ENCODE measurements at places on chromosomes 16 and 17.
A peak's percentile ranks its signal among the peaks of the same experiment; 100 is the strongest.

DNA sequence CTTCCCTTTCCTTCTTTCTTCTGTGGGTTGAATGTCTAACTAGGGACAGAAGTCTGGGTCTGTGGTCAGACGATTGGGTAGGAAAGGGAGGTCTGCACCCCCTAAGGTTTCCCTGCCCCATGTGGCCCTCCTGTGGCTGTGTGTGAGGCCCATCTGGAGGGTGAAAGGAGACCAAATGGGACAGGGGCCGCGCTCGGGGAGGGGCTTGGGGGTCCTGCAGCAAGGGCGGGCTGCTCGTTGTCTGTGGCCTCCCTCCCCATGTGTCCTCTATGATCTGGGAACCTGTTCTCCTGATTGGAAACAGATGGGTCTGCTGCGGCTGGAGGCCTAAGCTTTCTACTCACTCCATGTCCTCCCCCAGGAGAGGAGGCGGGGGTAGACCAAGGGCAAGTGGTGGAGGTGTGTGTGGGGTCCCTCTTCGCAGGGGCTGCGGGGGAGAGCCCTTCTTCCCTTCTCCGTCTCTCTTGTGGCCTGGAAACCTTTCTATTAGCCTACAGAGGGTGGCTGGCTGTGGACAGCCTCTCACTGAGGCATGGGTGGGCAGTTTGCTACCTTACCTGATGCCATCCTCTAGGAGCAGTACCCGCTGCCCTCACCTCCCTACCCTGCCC lies 18.6 kb downstream of the IGFBP4 start:
- no peak for DNase-seq

GRCh38 chr17:18093616-18094408 lies 6.1 kb downstream of the DRG2 start:
- no peak for DNase-seq

- no peak for DNase-seq
Measured at GRCh38 chr16:49748322-49748721, 107.6 kb downstream of the ZNF423 start.

- DNase-seq: no peak
Measured at GRCh38 chr17:83183145-83183948, 103.9 kb downstream of the METRNL start.

- peak; percentile 14 for DNase-seq
Measured at GRCh38 chr17:4365628-4366326, 698 bp downstream of the UBE2G1 start.

DNA sequence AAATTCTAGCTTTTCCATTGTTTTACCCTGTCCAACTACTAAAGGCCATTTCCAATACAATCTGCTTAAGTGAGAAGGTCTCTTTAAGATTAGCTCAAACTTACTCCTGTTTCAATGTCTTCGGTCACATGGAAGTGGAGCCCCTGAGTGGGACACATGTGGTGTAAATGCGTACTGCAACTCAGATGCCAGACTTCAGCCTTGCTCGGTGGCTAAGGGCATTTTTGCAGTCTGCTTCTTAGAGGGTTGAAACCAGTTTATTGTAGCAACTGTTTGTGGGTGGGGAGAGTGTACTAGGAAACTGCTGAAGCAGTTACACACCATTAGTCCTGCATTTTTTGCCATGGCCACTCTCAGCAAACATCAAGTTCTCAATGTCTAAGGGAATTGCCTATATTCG lies 140.6 kb downstream of the PARN start:
- no peak for DNase-seq

DNA sequence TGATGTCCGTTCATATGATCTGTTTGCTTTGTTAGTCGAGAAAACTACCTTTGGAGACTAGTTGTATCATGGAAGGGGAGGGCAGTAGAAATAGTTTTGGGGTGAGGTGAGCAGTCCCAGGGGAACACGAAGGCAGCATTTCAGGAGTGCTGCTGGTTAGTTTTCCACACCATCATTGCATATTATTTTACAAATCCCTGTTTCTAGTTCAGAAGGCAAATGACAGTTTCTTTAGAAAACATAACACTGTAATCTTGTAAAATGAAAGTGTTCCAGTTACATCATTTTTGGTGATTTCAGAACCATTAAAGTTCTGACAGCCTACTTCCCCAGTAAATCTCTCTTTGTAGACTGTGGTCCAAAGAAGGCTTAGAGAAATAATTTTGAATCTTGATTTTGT lies 25.4 kb downstream of the BANP start:
- DNase-seq: no peak

- DNase-seq: no peak
Measured at GRCh38 chr17:69144331-69145255, 2.9 kb upstream of the ABCA6 start.

- DNase-seq: no peak
Measured at GRCh38 chr17:34393401-34393800, 30.4 kb upstream of the CCL1 start.

GRCh38 chr17:19867079-19867328 lies 732 bp downstream of the ULK2 start:
- DNase-seq: peak; percentile 29

GRCh38 chr17:74923538-74924249 lies 379 bp upstream of the OTOP2 start:
- peak; percentile 73 for DNase-seq

GRCh38 chr16:23709536-23709935 lies 3.5 kb downstream of the ERN2 start:
- no peak for DNase-seq

- DNase-seq: no peak
Measured at GRCh38 chr17:2990396-2990795, 73.0 kb downstream of the OR1D5 start.

GRCh38 chr17:79093270-79093669 lies 18.6 kb downstream of the ENGASE start:
- no peak for DNase-seq

GRCh38 chr16:69514356-69514755 lies 51.4 kb upstream of the NFAT5 start:
- DNase-seq: no peak

DNA sequence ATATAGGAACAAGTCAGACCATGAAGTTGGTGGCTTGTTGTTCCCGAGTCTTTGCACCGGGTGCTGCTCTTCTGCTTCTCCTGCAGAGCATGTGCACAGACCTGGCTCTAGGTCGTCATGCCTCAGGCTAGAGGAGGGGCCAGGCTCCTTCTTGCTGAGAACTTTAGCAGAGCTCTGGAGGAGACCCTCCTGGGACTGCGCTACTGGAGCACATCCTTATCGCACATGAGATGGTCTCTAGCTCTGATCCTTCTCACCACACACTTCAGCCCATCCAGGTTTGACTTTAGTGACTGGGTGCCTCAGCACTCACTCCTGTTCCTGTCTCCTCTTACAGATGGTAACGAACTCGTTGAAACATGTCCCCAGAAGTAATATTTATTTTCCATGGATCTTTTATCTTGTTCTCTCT lies 14.9 kb downstream of the FOXK2 start:
- DNase-seq: no peak

DNA sequence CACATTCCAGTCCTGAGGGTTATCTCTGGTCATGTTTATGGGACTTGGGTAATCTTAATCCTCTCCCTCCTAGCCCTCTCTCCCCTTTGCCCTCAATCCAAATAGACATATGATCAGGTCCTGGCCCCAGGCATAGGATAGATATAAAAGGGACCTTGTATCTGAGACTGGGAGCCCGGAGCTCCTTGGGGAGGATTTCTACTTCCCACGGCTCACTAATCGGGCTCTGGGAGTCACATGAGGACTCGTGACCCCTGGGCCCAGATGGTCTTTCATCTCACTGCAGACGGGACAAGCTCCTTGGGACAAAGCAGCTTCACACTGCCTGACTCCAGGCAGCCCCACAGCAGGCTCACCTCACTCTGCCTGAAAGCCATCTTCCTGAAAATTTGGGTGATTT lies 57.8 kb upstream of the LYRM9 start:
- DNase-seq: no peak

- DNase-seq: no peak
Measured at GRCh38 chr16:3780570-3780969, 63.2 kb upstream of the TRAP1 start.

DNA sequence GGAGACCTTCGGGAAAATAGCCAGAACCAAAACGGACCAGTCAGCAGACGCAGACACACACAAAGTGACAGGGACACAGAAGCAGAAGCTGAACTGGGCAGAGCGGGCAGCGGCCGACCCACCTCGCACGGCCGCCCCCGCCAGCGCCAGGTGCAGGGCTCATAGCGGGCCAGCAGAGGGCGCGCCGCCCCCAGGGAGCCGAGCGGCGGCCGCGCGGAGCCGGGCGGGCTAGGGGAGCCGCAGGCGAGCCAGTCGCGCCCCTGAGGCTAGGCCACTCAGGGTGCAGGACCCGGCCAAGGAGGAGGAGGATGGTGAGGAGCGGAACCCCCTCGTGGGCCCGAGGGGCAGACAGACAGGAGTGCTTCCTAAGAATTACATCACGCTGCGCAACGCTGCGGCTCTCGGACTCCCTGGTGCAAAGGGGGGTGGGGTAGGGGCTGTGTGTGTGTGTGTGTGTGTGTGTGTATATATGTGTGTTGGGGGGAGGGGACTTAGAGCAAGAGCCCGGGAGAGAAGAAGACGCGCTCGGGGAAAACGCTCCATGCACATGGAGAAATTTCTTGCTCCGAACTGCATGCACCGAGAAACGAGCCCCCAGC lies 913 bp upstream of the NOG start:
- peak; percentile 59 for DNase-seq

DNA sequence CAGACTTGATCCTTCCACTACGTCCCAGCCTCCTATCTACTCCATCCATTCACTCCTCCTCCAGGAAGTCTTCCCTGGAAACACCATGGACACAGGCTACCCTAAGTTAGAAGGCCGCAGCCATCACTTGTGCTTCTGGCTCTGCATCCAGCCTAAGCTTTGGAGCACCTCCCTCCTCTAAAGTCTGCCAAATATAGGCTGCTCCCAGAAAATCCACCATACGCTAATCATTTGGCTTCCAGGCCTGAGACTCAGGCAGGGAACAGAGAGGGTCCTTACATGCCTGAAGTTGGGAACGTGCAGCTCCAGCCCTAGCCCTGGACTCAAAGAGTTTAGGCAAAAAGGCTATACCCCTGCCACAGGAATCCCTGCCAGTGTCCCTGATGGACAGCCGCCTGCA lies 6.7 kb downstream of the PCGF2 start:
- DNase-seq: no peak

GRCh38 chr17:82932518-82933310 lies 92.9 kb upstream of the ZNF750 start:
- no peak for DNase-seq

DNA sequence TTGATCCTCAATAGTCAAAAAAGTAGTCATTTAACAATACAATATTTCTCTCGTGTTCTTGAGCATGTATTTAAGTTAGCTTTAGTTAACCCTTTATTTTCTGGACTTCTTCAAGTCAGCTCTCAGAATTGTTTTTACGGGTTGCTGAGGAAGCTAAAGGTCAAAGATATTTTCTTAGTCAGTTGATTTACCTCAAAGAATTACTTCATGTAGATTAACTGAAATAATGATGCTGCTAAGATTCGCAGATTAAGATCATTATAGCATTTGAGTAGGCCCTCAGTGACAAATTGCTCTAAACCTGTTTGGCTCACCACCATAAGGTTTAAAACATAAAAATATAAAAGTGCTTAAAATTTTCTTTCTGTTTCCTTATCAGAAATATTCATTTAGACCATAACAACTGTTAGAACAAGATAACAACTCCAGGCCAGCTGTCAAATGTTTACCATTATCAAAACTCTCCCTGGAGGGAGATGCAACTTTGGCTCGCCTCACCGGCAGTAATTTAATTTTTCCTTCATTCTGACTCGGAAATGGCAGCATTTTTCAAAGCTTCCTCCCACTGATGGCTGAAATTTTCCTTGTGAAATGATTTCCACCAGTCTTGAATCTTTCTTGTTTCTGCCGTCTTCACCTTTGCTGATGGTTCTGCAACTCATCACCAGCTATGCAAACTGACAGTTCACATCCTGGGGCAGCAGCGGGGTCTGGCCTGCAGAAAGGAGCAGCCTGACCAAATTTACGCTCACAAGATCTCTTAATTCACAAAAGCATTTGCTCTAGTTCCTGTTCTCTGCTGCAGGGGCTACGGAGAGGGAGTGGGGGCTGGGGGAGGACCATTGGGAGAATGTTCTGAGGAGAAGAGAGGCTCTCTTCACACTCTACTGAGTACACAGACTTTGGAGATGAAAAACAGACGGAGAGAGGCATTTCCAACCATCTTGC lies 254.8 kb upstream of the TBX2 start:
- DNase-seq: no peak
